Mesenteric fat pad (tissue), 1 donor: ENCODE measurements at places on chromosomes 5 and 9. TPM values are rescaled to one million over a fixed set of nuclear protein-coding genes. Genes with fewer than 3 reads are reported as not detected.

OR1N2 gene
- not detected for total RNA-seq

TMEM215 gene
- not detected for total RNA-seq

DEPDC1B gene
- 0.35 TPM for total RNA-seq

TRIP13 gene
- total RNA-seq: 1.2 TPM

SH2D3C gene
- total RNA-seq: 28.1 TPM

EIF4E1B gene
- not detected for total RNA-seq

RNF183 gene
- not detected for total RNA-seq

SLC6A3 gene
- not detected for total RNA-seq

GRXCR2 gene
- total RNA-seq: not detected

ADAMTS13 gene
- total RNA-seq: 0.64 TPM

SPOCK1 gene
- 59.8 TPM for total RNA-seq

PCDHA9 gene
- 0.22 TPM for total RNA-seq

CEL gene
- total RNA-seq: 2.2 TPM

GRPEL2 gene
- 22.7 TPM for total RNA-seq

CCL21 gene
- 18.0 TPM for total RNA-seq

CARTPT gene
- not detected for total RNA-seq

GABBR2 gene
- not detected for total RNA-seq

FUT7 gene
- 0.55 TPM for total RNA-seq

S1PR3 gene
- total RNA-seq: 13.9 TPM

KIF3A gene
- 5.2 TPM for total RNA-seq

RALGPS1 gene
- total RNA-seq: 4.8 TPM

ADRA1B gene
- 6.6 TPM for total RNA-seq

NME5 gene
- total RNA-seq: 0.71 TPM

KLF4 gene
- 386 TPM for total RNA-seq

CACNA1B gene
- not detected for total RNA-seq

AMBP gene
- not detected for total RNA-seq

BTNL8 gene
- 0.96 TPM for total RNA-seq

NSMF gene
- total RNA-seq: 37.4 TPM

GNA14 gene
- total RNA-seq: 4.8 TPM
